ENCODE measurements at places on chromosomes 16 and 17.

GRCh38 chr17:15351925-15352324 is 10.5 kb upstream of the TEKT3 start:
- no peak for DNase-seq

GRCh38 chr17:76178124-76178523 is 37.1 kb upstream of the FOXJ1 start:
- no peak for DNase-seq

DNA sequence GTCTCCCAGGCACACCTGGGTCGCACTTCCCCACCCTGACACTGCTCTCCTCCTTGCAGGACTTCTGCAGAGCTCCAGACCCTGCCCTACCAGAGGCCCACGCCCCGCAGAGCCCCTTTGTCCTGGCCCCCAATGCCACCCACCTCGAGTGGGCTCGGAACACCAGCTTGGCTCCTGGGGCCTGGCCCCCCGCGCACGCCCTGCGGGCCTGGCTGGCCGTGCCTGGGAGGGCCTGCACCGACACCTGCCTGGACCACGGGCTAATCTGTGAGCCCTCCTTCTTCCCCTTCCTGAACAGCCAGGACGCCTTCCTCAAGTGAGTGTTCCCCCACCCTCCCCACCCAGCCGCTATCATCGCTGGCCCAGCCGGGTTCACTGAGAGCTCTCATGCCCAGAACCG is 79.6 kb downstream of the MGAT5B start:
- DNase-seq, result no peak

GRCh38 chr17:82012640-82013295 is 9.9 kb downstream of the CENPX start:
- no peak for DNase-seq

DNA sequence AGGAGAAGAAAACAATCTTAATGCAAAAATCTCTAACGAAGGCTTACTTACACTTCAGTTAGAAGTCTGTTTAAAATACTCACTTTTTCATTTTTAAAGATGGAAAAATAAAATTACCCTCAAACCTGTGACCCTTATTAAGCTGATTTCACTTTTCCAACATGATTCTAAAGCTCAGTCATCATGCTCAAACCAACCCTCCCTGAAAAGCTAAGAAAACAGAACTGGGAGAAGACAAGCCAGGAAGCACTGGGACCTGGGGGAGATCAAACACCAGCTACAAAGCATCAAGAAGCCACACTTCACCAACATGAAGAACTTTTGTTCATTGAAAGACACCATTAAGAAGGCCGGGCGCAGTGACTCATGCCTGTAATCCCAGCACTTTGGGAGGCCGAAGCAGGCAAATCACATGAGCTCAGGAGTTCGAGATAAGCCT is 88.8 kb downstream of the LITAF start:
- no peak for DNase-seq

Measured in type B pancreatic cell (in vitro differentiated cells).